NCI-H2081 treated with DMSO at 0.1 percent for 48 hours (cell line): ENCODE measurements at places on chromosomes 12 and 14.

DNA sequence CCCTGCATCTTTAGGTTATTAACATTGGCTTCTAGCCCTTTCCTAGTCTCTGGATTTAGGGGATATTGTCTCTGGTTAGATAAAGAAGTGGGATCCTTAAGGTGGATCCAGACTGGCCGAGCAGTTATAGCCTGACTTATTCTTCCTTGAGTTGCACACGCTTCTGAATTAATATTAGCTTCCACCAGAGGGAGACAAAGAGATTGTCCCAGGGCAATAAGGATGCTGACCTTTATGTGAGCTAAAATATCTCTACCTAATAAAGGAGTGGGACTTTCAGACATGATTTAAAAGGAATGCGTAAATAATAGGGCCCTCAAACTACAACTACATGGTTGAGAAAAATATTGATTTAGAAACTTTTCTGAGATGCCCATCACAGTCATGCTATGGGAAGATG is 139.7 kb downstream of the SLCO1B3 start:
- no peak for DNase-seq

DNA sequence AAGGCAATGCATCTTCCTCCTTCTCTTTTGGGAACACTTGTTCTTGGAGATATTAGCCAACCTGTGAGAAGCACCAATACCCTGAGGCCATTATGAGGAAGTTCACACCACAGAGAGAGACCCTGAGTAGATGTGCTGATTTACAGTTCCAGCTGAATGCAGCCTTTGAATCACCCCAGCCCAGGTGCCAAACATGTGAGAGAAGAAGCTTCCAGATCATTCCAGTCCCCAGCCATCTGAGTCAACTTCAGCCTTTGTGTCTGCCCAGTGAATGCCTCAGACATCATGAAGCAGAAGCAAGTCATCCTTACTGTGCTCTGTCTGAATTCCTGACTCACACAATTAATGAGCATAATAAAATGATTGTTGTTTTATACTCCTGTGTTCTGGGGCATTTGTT is 25.1 kb downstream of the C12orf42 start:
- DNase-seq: no peak

GRCh38 chr14:52901357-52901980 is 49.4 kb downstream of the FERMT2 start:
- no peak for DNase-seq

GRCh38 chr14:38991299-38991698 is 111.7 kb downstream of the SEC23A start:
- DNase-seq: no peak
